Caudate nucleus (tissue), 63 donors: ENCODE measurements at places on chromosomes 1 and 21.

DNA sequence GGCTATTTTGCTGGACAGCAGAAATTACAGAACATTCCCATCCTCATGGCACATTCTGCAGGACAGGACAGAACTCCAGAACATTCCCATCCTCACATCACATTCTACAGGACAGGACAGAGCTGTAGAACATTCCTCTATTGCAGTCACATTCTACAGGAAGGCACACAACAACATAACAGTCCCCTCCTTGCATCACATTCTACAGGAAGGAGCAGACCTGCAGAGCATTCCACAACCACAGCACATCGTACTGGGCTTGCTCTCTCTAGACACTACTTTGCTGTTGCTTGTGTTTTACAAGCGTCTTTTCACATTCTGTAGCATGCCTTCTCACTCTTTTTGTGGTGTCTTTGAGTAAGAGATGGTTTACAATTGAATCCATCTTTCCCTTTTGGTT lies 26.8 kb upstream of the ABCB10 start:
- DNase-seq: no peak

- DNase-seq: no peak
Measured at GRCh38 chr1:84687714-84688462, 2.4 kb downstream of the SSX2IP start.

GRCh38 chr1:184854036-184854435 lies 99.4 kb upstream of the EDEM3 start:
- no peak for DNase-seq

GRCh38 chr1:44672254-44672955 lies 1.9 kb downstream of the TMEM53 start:
- no peak for DNase-seq

DNA sequence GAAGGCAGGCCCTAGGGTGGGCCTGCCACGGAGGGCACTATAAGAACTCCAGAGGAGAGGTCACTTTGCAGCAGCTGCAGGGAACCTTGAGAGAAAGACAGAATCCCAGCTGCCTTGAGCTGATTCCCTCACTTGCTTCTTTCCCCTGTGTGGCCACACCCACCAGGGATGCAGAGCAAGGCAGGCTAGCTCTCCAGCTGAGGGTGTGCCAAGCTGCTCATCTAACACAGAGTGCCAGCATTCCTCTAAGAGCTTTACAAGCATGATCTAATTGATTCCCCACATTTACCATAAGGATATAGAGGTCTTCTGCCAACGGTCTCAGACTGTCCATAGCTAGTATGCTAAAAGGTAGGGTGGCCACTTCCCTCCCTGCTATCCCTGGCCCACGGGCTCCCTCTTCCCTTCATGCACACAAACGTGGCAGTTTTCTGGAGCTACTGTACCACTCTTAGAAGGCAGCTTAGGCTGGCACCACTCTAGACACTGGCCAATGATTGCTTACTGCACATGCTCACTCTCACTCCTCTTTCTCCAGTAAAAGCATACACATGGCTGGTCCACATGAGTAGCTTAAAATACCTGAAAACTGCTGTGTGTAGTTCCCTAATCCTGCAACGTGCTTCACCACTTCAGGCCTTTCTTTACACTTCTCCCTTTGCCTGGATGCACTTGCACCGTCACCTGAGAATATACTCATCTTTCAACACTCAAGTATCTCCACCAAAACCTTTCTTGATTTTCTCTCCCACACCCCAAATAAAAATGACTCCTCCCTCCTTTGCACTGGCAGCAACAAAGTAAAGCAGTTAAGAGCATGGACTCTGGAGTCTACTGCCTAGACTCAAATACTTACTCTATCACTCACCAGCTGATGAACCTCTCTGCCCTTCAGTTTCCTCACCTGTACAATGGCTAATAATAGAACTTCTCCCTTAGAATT lies 57.7 kb downstream of the DMAP1 start:
- no peak for DNase-seq

GRCh38 chr21:25508364-25508763 lies 98.9 kb downstream of the MRPL39 start:
- no peak for DNase-seq

DNA sequence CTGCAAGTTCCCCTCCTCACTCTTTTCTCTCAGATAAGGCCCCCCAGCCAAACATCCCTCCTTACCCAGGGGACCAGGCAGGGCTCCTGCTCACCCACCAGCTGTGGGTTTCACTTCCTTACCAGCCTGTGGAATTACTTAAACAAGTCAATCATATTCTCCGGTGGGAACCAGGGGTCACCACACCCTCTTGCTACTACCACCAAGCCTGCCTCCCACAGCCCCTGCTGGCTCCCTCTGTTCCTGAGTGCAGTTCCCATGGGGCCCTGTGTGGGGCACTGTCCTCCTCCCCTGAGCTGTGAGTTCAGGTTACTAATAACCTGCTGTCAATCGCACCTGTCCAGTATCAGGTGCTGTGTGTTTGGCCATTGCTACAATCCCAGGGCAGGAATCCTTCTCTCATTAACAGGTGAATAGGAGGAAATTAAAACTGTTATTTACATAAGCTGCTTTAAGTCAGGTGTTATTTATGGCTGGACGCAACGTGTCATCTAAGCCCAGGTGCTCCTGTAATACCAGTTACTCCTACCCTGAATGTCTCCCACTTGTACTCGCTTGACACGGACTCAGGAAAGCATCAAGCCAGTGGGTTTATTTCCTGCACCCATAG lies 53.1 kb upstream of the LBR start:
- no peak for DNase-seq

DNA sequence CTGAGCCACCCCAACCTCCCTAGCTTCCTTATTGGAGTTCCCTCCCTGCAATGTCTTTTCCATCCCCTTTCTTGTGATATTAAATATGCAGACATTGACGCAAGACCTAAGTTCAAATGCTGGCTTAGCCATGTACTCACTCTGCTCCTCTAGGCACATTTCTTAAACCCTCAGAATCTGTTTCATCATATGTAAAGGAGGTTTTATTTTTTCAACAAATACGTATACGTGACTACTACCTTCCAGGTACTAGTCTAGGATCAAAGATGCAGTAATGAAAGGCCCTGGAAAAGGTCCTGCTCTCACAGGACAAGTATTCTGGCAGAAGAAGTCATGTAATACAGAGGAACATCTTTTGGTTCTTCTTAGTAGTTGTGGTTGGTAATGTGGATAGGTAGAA lies 98.6 kb downstream of the SIPA1L2 start:
- no peak for DNase-seq
